ENCODE measurements at places on chromosomes 4 and X.

DNA sequence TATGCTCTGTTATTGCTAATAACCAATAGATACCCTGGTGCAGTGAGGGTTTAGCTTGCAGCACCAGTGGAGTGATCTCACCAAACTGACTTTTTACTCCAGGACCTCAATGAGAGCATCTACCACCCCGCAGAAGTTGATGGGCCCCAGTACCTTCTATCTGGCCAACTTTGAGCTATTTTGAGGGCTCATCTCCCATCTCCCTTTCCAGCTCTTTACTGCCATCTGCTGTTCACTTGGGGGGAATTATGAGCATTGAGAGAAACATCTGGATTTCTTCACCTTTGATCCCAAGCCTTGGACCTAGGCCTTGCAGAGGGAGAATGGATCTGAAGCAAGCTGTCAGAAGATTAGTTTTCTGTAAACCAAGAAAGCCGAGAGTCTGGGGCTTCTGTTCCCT, 143.6 kb downstream of the TMEM164 start:
- DNase-seq, result peak; percentile 7

DNA sequence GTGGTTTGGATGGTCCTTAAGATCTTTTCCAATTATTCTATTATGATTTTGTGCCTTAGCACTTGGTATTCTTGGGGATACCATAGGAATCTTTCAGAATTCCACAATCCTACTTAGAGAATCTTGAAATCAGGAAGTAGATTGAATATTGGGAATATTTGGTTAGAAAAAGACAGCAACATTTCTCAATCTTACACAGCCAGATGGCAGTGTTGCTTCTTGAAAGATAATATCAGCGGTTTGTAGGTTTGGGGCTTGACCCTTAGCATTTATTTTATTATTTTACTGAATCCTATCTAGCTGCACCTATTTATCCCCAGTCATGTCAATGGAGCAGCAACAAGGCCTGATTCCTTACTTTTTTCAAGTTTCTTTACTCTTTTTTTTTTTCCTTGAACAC, 28.6 kb downstream of the MAGEB1 start:
- DNase-seq, result peak; percentile 31

- DNase-seq, result no peak
These were observed 9.9 kb downstream of the OGT start for GRCh38 chrX:71542825-71543224.

DNA sequence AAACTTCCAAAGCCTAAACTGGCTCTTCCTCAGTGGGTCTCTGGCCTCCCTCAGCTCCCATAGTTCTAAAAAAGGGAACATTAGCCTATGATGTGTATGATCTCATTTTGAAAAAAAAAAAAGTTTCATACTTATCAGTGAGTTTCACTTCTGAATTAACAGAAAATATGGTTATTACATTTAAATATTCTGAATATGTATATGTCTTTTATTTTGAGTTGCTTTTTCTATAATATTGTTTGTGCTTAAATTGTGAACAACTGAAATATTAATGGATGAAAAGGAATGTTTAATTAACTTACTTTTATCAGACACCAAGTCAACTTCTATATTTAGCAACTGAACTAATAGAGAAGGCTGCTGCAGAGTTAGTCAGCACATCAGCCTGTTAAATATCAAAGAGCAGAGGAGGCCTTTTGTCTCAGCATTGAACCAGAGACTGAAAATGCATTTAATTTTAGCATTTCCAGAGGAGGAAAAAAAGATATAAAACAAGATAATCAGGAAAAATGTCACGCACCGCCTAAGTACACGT, 20.4 kb upstream of the FHL1 start:
- DNase-seq, result no peak

DNA sequence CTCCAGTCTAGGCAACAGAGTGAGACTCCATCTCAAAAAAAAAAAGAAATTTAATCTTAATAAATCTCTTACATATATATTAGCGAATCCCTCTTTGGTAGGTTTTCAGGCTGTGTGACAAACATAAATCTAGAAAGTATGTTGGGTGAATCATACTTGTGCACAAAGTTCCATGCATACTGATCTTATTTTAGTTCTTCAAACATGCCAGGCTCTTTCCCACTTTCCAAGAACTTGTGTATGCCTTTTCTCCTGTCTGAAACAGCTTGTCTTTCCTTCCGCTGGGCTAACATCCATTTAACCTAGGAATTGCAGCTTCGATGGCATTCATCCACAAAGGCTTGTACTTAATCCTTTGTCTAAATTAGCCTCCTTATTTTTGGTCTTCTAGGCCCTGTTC, 156.6 kb upstream of the CASK start:
- no peak for DNase-seq

- peak; percentile 84 for DNase-seq
These were observed 100.1 kb downstream of the CEP135 start for GRCh38 chr4:56048702-56049431.

- no peak for DNase-seq
These were observed at the start of gene SMIM10L2A for GRCh38 chrX:135421932-135422809. TSS of gene SMIM10L2A (plus strand) at chrX:135421944. CDS start at chrX:135422132, 188 bp downstream.

GRCh38 chrX:97199501-97199900, 315.8 kb downstream of the RPA4 start:
- DNase-seq, result no peak

- no peak for DNase-seq
These were observed 1097.2 kb upstream of the TENM3 start for GRCh38 chr4:181146051-181146450.

DNA sequence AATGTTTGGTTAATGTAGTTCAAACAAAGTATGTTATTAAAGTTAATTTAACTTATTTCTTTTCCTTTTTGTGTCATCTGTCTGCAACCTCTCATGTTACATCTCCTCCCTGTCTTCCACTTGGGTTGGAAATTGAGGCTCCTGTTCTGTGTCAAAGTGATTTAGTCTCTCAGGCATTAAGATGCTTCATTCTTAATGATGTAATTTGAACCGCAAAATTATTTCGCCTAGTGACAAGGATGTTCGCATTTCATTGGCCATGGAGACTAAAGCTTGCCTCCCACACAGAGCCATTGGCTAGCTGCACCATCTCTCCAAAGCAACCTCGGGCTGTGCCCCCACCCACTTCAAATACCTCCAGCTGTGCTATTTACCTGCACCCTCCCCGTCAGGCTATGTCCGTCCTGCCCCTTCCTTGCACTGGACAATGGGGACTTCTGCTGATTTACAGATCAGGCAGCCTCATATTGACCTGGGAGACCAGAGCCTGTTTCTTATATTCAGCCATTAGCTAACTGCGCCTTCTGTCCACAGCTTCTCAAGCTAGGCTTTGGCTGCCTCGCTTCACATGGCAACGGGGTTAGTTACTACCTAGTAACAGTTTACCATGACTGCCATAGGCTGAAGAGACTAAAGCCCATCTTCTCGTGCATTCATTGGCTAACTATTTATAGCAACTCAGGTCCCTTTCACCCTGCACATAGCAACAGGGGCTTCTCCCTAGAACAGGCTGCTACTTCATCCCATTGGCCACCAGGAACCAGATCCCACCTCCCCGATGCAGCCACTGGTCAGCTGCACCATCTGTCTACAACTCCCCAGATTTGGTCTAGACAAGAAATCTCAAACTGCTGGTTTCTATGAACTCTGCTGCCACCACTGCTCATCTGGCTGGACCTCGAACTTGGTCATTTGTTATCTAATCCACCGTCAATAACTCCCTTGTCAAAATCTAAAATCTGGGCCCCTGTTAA, 8.6 kb upstream of the ZNF157 start:
- peak; percentile 97 for DNase-seq

- no peak for DNase-seq
These were observed 293.1 kb downstream of the CAMK2D start for GRCh38 chr4:113468165-113469022.

GRCh38 chr4:118867311-118868067, 21.2 kb upstream of the SYNPO2 start:
- no peak for DNase-seq

DNA sequence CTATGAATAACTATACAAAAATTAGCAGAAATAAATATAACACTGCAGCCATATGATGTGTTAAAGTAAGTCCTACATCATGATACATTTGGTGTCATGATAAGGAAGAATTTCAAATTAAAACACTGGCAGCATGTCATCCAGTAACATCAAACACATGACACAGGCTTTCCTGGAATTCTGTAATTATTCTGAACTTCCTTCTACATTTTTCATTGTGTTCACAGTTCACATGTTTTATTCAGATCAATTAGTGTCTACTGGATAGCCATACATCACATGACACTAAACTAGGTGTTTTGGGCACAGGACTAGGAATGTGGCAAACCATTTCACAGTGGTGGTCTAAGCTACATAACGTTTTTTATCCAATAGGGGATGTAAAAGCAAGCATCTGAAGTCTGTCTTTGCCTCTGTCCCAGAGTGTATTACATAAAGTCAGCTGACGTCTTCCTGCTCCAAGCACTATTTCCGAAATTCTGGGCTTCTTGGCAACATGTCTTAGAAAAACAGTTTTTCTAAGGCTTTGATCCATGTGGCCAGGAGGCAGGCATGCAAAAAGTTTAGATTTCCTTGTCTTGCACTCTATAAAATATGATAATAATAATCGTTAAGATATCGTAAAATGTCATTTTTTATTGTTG, 707.9 kb downstream of the CENPC start:
- DNase-seq, result no peak

DNA sequence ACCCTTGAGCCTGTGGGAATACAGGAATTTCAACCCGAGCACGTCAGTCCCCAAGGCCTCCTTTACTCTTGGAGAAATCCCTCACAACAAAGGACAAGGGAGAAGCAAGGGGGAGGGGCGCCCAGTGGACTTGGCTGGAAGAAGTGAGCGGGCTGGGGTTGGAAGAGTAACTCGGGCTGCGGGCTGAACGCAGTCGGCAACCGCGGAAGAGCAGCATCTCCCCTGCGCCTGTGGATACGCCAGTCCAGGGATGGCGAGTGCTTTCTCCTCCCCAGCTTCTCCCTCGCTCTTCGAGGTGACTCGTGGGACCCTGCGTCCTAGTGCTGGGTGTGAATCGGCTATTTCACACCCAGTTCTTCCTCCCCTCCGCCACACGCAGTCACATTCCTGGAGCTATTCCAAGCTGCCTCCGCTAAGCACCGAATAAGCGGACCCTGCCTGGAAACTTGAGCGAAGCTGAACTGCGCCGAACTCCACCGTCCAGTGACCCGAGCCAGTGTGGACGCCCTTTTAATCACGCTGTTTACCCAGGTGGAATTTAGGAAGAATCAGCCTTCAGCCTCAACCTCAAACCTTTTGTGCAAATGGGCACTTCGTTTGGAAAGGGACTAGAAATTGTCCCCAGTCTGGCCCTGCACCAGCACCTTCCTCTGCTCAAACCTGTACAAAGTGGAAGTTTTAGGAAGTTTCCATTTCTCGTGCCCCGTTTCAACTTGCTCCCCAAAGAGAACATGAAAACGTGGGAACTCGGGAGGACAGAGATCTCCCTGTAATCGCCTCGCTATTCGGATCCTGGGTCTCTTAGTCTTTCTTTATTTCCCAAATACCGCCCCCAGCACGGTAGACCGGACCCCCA, 64.3 kb upstream of the WDR17 start:
- no peak for DNase-seq

DNA sequence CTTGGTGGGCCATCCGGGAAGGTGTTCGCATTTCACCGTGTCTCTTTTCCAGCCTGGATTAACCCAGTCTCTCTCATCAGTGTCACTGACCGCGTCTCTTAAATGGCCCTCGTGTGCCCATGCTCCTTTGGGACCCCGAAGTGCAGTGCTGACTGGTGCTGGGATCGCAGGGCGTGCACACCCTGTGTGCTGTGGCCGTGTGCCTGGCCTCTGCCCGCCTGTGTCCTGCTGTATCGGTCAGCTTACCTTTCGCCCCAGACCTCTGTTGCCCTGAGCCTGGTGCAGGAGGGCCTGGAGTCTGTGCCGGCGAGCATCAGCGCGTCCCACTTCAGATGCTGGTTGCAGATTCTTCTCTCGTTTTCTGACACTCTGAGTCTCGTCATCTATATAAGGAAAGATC, 68.3 kb upstream of the HGFAC start:
- no peak for DNase-seq

- DNase-seq, result peak; percentile 67
These were observed 108.6 kb downstream of the SMIM20 start for GRCh38 chr4:26022346-26023202.

DNA sequence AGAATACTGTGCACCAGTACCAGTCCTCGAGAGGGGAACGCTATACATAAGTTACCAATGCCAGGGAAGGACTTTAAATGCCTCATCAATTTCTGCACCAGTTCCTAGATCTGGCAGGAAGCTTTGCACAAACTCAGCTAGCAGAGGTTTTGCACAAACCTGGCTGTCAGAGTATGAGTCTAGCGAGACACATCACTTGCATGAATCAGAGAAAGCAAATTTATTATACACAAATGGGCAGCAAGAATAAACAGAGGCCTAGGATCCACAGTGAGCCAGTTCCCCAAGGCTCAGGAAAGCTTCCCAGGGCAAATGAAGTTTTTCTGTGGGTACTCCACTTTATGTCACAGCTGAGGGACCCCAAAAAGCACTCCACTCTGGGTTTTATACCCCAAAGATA, 523.5 kb downstream of the CFAP47 start:
- DNase-seq, result no peak

- no peak for DNase-seq
These were observed 94.8 kb downstream of the MAML3 start for GRCh38 chr4:140059159-140059558.

DNA sequence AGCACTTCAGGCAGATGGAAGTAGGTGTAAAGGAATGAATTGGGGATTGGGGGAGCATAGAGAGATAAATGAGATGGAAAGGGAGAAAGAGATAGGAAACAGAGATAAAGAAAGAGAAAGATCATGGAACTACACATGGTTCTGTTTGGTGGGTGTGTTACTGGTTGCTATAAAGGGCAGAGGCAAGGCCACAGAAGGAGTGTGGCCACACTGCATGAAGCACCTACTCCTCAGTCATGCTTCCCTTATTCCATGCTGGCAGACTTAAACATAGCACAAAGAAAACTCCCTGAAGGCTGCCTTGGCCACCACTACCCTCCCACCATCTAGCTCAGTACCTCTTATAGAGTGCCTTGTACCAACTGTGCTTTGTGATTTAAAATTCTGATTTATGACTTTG, 56.9 kb downstream of the OPHN1 start:
- DNase-seq, result no peak

GRCh38 chr4:52949336-52949735, 87.2 kb downstream of the RASL11B start:
- no peak for DNase-seq

- DNase-seq, result no peak
These were observed 1.6 kb upstream of the RBM46 start for GRCh38 chr4:154779362-154779947.

- no peak for DNase-seq
These were observed 20.4 kb downstream of the MSANTD1 start for GRCh38 chr4:3269105-3269927.

DNA sequence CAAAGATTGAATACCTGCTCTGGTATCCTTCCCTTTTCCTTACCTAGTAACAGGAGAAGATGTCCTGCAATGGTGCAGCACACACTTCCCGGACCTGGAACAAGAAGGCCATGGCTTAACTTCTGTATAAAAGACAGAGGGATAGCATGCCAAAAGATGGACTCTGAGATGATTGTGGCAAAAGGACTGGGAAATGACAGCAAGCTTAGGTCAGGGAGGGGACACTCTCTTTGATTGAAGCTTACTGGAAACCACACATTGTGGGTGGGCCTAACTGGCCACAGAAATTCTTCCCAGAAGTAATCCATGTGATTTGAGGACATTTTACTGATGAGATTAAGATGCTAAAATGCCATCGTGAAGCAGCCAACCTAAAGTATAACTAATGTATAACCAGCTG, 71.0 kb upstream of the OTUD4 start:
- no peak for DNase-seq

GRCh38 chr4:124066595-124066994, 645.9 kb downstream of the ANKRD50 start:
- no peak for DNase-seq

- no peak for DNase-seq
These were observed 63.9 kb downstream of the RS1 start for GRCh38 chrX:18607966-18608365.

- no peak for DNase-seq
These were observed 211.1 kb downstream of the GUCY2F start for GRCh38 chrX:109270580-109271484.

Data from NCI-H146 (cell line).